ENCODE measurements at places on chromosomes 7 and 10. TPM values are rescaled to one million over a fixed set of nuclear protein-coding genes. Genes with fewer than 3 reads are reported as not detected.

COL26A1 gene
- total RNA-seq: 0.12 TPM

DNA sequence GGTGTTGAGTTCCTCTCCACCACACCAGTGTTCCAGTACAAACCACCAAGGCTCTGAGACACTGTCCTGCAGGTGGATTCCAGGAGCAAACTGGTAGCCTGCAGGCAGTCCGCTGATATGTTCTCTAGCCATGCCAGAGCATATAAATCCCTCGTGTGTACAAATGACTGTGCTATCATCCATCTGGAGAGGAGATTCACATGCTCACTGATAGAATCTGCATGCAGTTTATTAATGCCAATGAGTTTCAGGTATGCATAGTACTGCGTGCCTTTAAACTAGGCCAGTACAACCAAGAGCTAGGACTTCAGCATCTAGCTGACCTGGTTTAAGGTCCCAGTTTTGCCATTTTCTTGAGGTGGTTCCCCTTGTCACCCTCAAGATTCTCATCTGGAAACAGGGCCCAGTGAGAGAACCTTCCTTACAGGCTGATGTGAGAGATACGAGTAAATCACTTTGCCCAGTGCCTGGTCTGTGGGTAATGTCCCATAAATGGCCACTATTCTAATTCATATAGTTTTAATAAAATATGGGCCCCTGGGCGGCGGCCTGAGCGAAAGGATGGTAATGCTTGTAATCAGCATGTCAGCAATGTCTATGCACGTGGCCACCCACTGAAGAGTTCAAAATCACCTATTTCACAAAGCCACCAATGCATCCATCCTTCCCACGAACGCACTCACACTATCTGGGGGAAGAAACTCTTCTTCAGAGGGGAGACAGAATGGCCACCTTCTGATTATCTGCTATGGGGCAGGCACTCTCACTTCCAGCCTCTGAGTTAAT lies 268.0 kb upstream of the ZMIZ1 start:
- DNase-seq: no peak

DNA sequence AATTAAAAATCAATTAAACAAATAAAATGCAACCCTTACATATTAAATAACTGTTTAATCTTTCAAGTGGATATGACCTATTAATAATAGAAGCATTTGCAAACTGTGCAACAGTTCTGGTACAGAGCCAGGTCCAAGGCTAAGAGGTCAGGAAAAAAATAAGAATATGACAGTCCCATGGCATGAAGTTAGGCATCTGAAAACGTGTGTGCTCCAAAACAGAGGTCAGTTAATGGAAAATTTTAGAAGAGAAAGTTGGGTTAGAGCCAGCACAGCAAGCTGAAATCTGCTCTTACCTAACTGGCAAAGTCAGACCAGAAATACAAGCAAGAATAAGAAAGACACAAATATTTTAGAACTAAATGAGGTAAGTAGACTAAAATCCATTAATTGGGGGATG lies 757.7 kb downstream of the GRM8 start:
- no peak for DNase-seq

DNA sequence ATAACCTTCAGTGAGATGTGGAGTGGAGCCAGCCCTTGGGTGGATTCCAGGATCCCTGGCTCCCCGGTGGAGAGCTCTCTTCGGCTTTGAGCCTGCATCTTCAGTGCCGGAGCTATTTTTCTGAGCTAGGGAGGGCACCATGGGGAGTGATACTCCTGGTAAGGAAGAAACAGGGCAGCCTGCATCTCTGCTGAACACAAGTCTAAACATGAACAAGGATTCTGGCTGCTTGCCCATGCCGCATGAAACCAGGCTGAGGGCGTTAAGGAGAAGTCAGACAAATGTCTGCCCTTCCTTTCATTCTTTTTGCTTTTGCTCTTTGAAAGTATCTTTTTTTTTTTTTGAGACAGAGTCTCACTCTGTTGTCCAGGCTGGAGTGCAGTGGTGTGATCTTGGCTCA lies 60.4 kb downstream of the EVX1 start:
- peak; percentile 18 for DNase-seq

- DNase-seq: peak; percentile 4
These were observed 118.5 kb downstream of the AMPH start for GRCh38 chr7:38512704-38513103.

DNA sequence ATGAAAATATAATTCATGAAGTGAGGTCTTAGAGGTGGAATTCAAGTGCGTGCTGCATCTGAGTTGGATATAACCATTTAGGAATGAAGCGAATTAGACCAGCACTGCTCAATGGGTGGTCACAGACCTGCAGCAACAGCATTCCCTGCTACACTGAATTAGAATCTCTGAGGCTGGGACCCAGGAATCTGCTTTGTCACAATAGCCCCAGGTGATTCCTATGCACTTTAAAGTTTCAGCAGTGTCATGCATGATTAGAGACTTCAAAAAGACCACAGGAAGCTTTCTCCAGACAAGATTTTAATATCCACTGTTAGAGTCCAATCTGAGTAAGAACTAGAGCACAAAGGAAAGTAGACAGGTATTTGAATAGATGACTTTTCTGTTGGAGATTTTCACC lies 352.8 kb upstream of the VSTM2A start:
- no peak for DNase-seq
